ENCODE measurements at places on chromosomes 16 and 17.

DNA sequence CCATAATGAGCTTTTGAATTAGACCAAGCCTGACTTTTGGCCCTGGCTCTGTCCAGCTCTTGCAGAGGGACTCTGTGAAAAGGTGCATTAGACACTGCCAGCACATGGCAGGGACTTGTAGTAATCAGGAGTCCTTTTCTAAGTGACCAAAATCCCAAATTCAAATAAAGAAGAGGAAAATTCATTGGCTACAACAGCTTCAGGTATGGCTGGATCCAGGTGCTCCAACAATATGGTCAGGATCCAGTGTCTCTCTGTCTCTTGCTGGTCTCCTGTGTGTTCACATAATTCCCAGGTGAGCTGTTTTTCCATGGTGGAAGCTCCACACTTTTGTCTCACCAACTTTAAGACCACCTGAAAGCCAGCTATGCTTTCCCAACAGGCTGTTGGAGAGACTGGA, 358.8 kb upstream of the TNRC6C start:
- no peak for DNase-seq

- DNase-seq = no peak
Measured at GRCh38 chr16:55628306-55628968, 27.4 kb upstream of the SLC6A2 start.

DNA sequence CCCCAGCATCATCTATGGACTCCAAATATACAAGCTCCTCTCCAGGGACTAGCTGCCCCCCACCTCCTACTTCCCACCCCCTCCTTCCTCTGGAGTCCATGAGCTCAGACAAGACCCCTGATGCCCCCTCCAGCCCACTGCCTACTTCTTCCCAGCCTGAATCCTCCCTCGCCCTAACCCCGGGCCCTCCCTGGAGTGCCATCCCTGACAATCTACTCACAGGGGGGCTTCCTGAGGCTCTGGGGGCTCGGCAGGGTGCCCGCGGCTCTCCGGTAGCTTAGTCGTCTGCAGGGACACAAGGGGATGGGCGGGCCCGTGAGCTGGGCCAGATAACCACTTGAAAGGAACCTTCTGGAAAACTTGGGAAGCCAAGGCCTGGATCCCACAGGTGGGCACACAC, 15.1 kb downstream of the MPP3 start:
- no peak for DNase-seq

- DNase-seq = no peak
Measured at GRCh38 chr17:41635121-41636097, 11.0 kb upstream of the KRT17 start.

- DNase-seq = no peak
Measured at GRCh38 chr17:47235923-47236322, 17.7 kb upstream of the ITGB3 start.
